ENCODE measurements at places on chromosomes 16 and 17.

DNA sequence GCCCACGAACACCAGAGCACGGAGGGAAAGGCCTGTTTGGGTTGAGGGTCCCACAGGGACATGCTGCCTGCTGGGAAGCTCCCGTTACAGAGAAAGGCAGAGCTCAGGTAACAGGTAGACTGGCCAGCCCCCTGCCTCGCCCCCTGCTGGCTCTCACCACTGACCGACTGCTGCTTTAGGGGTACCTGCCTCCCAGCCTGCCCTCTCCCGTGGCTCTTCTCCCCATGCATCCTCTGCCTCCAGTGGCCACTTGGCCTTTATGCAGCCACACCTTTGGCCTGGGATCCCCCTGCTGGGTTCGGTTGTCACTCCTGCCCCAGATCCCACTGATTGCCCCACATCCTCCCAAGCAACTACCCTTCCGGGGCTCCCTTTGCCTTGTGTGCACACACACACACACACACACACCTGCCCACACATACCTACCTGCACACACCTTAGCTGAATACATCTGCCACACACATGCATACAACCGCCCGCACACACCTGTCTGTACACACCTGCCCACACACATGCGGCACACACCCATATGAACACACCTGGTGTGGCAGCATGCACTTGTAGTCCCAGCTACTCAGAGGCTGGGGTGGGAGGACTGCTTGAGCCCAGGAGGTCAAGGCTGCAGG lies 7.1 kb downstream of the MCRIP1 start:
- DNase-seq, result no peak

- DNase-seq, result no peak
These were observed 1.6 kb downstream of the CA4 start for GRCh38 chr17:60151355-60151754.

DNA sequence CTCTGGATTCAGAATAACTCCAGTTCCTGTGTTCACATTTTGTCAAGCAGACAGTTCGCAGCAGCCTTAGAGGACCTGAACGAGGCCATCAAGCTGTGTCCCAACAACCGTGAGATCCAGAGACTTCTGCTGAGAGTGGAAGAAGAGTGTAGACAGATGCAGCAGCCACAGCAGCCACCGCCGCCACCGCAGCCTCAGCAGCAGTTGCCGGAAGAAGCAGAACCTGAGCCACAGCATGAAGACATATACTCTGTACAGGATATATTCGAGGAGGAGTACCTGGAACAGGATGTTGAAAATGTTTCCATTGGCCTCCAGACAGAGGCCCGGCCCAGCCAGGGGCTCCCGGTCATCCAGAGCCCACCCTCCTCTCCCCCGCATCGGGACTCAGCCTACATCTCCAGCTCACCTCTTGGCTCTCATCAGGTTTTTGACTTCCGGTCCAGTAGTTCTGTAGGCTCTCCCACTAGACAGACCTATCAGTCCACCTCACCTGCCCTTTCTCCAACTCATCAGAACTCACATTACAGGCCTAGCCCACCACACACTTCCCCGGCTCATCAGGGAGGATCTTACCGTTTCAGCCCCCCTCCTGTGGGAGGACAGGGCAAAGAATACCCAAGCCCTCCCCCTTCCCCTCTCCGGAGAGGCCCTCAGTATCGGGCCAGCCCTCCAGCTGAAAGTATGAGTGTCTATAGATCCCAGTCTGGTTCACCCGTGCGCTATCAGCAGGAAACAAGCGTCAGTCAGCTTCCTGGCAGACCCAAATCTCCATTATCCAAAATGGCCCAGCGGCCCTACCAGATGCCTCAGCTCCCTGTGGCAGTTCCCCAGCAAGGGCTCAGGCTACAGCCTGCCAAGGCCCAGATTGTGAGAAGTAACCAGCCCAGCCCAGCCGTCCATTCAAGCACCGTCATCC lies 25.9 kb downstream of the CYB561 start:
- no peak for DNase-seq

DNA sequence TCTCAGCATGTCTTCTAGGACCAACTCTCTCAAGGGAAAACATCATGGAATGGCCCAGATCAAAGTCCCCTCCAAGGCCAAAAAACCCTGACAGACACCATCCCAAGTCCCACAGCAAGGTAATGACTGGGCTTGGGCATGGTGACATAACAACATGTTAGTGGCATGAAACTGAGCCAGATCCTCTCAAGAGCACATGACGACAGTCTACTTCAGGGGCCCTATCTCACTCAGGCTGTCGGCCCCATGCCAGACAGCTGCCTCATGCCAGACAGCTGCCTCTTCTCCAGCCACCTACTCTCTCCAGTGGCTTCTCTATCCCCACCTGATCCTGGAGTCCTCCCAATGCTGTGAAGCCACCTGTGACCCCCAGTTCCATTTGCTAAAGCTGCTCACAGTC lies 18.4 kb downstream of the HSD11B2 start:
- DNase-seq, result no peak

DNA sequence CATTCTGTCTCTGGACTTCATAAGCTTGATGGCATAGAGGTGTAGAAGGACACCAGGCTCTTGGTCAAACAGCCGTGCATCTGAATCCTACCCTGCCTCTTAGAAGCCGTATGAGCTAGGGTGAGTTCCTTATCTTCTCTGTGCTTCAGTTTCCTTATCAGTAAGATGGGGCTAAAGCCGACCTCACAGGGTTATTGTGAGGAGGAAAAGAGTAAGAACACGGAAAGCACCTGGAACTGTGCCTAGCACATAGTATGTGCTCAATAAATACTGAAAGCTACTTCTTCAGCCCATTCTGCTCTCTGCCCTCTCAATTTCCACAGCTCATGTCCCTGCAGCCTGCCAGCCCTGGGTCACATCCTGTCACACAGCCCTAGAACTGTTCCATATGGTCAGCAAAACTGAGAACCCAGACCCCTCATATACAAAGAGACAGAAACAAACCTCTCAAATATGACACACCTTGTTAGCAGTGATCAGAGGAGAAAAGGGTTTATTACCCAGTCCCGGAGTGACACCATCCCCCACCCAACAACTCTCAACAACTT lies 17.0 kb upstream of the UBTF start:
- no peak for DNase-seq

GRCh38 chr17:19482576-19482975 lies 51.1 kb upstream of the SLC47A1 start:
- no peak for DNase-seq

DNA sequence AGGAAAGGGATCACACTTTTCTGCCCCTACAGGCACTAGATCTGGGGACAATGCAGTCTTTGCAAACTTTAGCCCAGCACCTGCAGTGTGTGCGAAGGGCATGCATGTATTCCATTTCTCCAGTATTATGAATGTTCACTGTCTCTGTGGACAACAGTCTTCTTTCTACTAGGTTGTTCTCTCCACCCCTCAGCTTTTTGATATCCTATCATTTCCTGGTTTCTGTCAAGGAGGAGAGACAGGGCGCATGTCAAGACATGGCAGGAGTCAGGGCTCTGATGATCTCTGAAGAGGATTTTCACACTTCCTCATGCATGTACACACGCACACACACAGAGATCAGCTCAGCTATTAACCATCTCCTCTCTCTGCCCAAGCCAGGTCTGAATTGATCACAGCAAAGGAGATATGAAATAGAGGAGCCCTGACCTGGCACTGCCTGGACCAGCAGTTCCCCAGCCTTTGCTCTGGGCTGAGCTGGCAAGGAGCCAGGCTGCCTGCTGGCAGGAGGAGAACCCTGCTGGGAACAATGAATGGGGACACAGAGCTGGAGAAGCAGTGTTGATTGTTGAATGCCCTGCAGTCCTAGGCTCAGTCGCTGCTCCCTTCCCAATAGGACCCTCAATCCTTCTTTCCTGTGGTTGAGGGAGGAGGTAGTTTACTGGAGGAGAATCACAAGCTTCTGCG lies 2.6 kb downstream of the GPR179 start:
- no peak for DNase-seq

- DNase-seq, result no peak
These were observed 48.9 kb downstream of the ERCC4 start for GRCh38 chr16:13968835-13969234.

DNA sequence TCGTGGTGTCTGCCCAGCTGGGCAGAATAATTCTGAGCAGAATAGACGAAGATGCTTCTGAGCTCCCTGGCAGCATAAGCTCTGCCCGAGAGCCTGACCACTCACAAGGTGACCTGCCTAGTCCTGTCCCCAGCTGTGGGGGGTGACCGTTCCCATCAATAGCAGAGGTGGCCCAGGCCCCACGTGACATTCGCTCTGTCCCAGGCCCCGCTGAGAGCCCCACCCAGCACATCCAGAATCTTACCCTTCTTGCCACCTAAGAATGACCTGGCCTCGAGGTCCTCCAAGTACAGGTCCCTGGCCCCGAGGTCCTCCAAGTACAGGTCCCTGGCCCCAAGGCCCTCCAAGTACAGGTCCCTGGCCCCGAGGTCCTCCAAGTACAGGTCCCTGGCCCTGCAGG lies 695 bp upstream of the TMEM204 start:
- DNase-seq, result no peak

DNA sequence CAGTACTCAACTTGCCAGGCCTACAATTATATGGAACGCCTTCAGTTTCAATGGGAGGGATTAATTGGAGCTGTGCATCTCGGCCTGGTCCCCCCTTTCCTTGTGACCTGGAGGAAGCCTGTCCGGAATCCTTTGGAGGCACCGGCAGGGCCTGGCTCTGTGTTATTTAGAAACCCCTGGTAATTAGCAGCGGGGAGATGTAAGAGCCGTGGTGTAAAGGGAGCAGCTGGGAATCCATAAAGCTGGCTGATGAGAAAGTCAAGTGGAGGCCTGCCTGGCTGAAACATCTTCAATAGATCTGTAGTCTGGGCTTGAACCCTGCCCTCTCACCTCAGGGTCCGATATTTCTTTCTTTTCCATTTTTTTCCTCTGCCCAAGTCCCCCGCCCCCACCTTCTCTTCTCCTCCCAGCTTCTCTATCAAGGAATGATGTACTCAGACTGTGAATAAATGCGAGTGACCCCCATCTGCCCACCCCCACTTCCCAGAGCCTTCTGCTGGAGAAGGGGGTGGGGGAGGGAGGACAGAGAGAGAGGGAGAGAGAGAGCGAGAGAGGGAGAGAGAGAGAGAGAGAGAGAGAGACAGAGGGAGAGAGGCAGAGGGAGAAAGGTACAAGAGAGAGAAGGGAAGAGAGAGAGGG lies 495.5 kb upstream of the ZFHX3 start:
- no peak for DNase-seq

- no peak for DNase-seq
These were observed 24.8 kb upstream of the CSNK2A2 start for GRCh38 chr16:58222532-58223316.
